Renal cortical epithelial cell (primary cell): ENCODE measurements at places on chromosomes 7 and 10. TPM values are rescaled to one million over a fixed set of nuclear protein-coding genes. Genes with fewer than 3 reads are reported as not detected.

Gene SRGN
- 18.0 and 53.7 TPM in 2 replicates for total RNA-seq

Gene SFXN3
- 35.8 and 40.9 TPM in 2 replicates for total RNA-seq

Gene ZNF853
- total RNA-seq = 1.7 and 9.1 TPM in 2 replicates

Gene MNX1
- total RNA-seq = 0.55 and 0.87 TPM in 2 replicates

Gene HPSE2
- not detected in 2 replicates for total RNA-seq

Gene IFIT1
- total RNA-seq = 10.2 and 23.3 TPM in 2 replicates
